Spleen (tissue), 13 donors: ENCODE measurements at places on chromosomes 16 and 17. TPM values are rescaled to one million over a fixed set of nuclear protein-coding genes. Genes with fewer than 3 reads are reported as not detected.

DNA sequence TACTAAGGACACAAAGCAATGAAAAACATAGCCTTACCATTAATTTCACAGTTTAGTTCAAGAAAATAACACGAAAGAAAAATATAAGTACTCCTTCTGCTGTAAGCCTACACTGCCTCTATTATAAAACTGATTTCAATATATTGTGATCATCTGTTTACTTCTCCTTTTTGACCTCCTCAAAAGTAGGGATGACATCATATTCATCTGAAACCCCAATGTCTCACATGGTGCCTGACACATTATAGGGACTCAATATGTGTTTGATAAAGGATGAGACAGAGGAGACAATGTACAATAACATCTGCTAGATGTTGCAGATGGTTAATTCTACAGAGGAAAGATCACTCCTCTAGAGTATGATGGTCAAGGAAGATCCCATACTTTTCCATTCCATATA, 118.4 kb upstream of the NOG start:
- DNase-seq = no peak

DNA sequence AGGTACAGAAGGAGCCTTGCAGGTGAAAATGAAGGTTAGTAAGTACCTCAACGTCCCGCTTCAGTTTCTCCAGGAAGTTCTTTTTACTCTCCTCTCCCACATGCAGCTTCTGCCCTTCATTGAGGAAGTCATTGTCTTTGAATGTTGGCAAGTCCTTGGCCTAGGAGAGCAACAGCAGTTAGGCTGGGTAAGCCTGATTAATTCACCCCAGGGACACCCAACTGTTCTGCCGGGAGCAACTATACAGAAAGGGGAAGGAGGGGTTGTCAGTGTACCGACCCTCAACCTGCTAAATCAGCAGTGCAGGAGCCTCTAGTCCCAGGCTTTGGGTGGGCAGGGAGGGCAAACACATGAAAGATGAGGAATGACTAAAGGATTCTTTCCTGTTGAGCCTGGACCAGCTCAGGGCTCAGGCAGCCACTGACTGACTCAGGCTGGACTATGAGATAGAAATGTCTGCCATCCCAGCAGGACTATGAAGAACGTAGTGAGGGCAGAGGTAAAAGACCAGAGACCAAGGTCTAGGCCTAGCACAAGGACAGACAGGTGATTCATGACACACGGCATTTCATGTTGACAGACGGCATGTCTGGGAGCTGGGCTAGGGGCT, 21.6 kb downstream of the PIP4K2B start:
- no peak for DNase-seq

- no peak for DNase-seq
These were observed 38.9 kb downstream of the TRIM37 start for GRCh38 chr17:59067756-59068155.

DNA sequence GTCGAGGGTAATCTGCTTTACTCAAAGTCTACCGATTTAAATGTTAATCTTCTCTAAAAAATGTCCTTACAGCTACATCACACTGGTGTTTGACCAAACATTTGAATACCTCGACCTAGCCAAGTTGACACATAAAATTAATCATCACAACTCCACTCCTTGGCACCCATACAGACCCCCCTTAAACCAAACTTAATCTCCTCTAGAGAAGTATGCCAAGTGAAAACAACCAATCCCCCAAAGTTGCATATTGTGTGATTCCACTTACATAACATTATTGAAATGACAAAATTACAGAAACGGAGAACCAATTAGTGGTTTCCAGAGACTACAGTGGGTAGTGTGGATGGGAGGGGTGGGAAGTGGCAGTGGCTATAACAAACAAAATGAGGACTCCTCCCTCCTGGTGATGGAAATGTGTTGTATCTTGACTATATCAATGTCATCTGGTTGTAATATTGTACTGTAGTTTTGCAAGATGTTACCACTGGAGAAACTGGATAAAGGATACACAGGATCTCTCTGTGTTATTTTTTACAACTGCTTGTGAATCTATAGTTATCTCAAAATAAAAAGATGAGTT, 39.4 kb downstream of the CAPNS2 start:
- no peak for DNase-seq

DNA sequence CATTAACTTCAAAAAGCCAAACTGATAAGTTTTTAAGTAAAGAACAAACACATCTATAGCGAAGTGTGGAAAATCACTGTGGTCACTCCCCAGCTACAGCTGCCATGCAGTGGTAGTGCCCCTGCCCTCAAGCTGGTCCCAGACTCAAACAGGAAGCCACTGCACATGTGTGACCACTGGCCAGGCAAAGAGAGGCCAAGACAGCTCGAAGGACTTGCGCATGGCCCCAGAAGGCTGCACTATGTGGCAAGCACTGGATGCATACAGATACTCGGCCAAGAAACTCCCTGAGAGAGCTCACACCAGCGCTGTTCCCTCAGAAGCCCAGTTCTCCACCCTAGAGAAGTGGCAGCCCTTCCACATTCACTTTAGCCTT, 82.4 kb downstream of the ANKRD11 start:
- no peak for DNase-seq

- no peak for DNase-seq
These were observed 43.9 kb downstream of the MMD start for GRCh38 chr17:55377671-55378275.

- no peak for DNase-seq
These were observed 5.0 kb downstream of the TSPAN10 start for GRCh38 chr17:81641825-81642489.

Gene C16orf96
- total RNA-seq = 0.17 TPM

Gene IRF8
- total RNA-seq = 329 TPM

Gene CCL16
- 2.9 TPM for total RNA-seq
